ENCODE measurements at places on chromosomes 5 and 9. TPM values are rescaled to one million over a fixed set of nuclear protein-coding genes. Genes with fewer than 3 reads are reported as not detected.

Gene PCDHB13
- total RNA-seq = 1.0 TPM

Gene BHMT2
- total RNA-seq = not detected

Gene CTSV
- 27.1 TPM for total RNA-seq

Gene PTGDS
- total RNA-seq = 13.7 TPM

Gene DOCK2
- 1.4 TPM for total RNA-seq

Gene GFPT2
- total RNA-seq = 2.1 TPM

Gene HAPLN1
- total RNA-seq = 0.13 TPM

Gene FBXW11
- total RNA-seq = 111 TPM

Gene LCN2
- 1.0 TPM for total RNA-seq

Gene CATSPER3
- 0.69 TPM for total RNA-seq

Gene TPRN
- total RNA-seq = 21.7 TPM

Gene MAPK9
- 44.1 TPM for total RNA-seq

Gene IFNA2
- not detected for total RNA-seq
